ENCODE measurements at places on chromosomes 1 and 21.

DNA sequence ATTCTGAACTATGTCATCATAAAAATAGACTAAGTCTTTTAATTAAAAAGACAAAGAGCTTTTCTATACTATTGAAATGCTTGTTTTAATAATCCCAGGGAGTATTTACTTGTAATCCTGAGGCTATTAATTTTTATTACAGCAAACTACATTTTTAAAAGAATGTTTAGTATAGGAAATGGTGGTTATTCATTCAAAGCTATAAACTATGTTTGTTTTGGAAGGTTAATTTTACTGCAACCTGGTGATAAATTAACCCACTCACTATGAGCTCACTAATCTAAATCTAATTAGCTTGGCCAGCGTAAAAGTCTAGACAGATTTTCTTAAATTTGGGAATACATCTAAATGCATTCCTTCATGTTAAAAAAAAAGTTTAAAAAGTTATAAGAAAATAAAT, 13.8 kb upstream of the EYA3 start:
- no peak for DNase-seq

- DNase-seq = no peak
Observed at GRCh38 chr1:100786870-100787269, 67.3 kb downstream of the VCAM1 start.

- DNase-seq = peak; percentile 34
Observed at GRCh38 chr21:26962621-26963181, 4.2 kb downstream of the ADAMTS5 start.

- no peak for DNase-seq
Observed at GRCh38 chr1:192386051-192386650, 69.4 kb downstream of the RGS21 start.

GRCh38 chr1:15075817-15076216, 77.7 kb upstream of the TMEM51 start:
- no peak for DNase-seq

- DNase-seq = no peak
Observed at GRCh38 chr1:11299225-11299574, 26.2 kb downstream of the UBIAD1 start.

GRCh38 chr1:67648582-67649326, 36.2 kb upstream of the GADD45A start:
- DNase-seq = no peak

DNA sequence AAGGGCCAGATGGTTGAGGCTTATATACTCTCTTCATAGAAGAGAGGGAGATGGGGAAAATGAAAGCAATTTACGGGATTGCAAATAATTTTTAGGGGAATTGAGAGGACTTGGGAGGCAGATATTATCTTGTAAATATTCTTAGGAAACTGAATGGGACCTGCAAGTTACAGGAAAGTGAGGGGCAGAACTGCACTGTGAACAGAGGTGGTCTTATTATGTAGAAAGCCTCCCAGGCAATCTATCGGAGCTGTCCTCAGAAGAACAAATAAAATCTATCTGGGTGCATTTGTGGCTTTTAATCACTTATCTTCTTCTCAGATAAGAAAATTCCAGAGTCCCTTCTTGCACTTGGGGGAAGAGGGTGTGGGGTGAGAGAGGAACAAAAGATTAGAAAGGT, 223.5 kb downstream of the RHOU start:
- DNase-seq = no peak

DNA sequence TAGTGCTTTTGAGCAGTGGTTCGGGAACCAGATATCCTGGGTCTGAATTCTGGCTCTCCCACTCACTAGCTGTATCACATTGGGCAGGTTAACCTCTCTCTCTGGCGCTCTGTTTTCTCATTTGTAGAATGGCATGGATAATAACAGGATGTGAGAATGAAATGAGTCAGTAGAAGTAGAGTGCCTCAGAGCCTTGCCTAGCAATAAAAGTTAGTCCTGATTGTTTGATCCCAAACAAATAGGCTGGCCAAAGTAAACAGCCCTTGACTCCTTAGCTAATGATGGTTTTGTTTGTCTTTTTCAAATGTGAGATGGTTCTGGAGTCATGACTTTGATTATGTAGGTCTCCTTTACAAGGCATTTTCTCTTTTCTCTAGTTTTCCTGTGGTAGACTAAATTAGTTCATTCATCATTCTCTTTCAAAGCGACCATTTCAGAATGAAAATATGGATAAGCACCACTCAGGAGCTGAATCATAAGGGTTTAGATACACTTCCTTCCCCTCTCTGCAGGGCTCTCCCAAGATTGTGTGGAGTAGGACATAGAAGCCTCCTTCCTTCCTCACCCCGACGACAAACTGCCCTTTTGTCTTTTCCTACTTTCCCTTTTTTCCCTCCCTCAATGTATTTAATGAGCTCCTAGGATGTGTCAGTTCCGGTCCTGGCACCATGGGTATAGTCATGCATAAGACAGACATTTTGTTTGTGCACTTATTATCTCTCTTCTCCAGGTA, 23.1 kb downstream of the KIAA0040 start:
- no peak for DNase-seq

GRCh38 chr1:38577385-38577784, 282.2 kb downstream of the RRAGC start:
- no peak for DNase-seq

DNA sequence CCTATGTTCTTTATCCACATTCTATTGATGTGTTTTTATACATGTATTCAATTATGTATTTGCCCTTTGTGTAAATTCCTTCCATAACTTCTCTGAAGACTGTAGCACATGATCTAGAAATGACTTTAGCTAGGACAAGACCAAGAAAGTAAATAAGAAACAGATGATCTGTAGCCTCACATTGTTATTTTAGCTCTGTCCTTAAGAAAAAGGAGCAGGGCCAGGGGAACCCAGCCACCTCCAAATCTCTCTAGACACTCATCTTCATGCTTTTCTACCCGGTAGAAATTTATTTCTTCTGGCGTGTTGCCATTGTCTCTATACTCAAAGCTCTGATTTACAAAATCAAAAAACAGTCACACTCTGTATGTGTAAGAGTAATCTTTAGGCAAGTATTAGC, 27.1 kb downstream of the CDC7 start:
- no peak for DNase-seq

DNA sequence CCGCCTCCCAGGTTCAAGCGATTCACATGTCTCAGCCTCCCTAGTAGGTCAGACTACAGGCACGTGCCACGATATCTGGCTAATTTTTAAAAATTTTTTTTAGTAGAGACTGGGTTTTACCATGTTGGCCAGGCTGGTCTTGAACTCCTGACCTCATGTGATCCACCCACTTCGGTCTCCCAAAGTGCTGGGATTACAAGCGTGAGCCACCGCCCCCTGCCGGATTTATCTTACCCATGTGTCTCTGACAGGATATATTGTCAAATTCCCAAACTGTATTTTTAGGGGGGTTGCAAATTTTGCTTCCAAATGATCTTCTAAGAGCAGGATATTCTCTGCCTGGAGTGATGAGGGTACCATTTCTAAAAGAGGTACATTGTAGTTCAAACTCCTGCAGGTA, 74.3 kb downstream of the KIF26B start:
- no peak for DNase-seq

- no peak for DNase-seq
Observed at GRCh38 chr1:119617751-119618691, 30.0 kb downstream of the ZNF697 start.

- DNase-seq = no peak
Observed at GRCh38 chr1:7478809-7479499, 292.1 kb upstream of the VAMP3 start.

GRCh38 chr1:107326824-107327445, 186.1 kb downstream of the NTNG1 start:
- DNase-seq = no peak

DNA sequence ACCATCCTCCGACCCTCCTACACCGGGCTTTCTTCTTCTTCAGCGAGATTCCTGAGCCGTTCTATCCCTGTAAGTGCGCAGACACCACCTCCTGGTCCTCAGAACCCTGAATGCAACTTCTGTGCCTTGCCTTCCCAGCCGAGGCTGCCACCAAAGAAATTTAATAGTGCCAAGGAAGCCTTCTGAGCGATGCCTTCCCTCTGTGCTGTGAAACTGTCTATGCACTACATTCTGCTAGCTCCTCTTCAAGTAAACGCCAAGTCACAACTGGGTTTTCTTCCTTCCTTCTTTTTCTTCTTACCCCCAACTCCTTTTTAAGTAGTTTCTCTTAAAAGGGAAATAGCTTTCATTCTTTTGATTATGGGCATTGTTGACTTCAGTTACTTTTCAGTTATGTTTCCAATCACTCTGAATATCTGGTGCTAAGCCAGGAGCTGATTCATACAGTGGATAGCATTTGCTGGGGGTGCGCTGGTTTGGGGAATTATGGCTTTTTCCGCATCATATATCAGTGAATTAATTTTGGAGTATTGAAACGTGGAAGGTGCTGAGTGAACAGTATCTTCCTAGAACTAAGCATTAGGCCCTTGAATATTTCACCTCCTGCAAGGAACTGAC, 38.6 kb upstream of the GPR88 start:
- no peak for DNase-seq

- DNase-seq = no peak
Observed at GRCh38 chr1:52436817-52437216, 32.4 kb downstream of the PRPF38A start.

GRCh38 chr1:232970508-232970907, 20.1 kb downstream of the NTPCR start:
- DNase-seq = no peak

GRCh38 chr1:182259968-182260367, 131.6 kb downstream of the GLUL start:
- DNase-seq = no peak

DNA sequence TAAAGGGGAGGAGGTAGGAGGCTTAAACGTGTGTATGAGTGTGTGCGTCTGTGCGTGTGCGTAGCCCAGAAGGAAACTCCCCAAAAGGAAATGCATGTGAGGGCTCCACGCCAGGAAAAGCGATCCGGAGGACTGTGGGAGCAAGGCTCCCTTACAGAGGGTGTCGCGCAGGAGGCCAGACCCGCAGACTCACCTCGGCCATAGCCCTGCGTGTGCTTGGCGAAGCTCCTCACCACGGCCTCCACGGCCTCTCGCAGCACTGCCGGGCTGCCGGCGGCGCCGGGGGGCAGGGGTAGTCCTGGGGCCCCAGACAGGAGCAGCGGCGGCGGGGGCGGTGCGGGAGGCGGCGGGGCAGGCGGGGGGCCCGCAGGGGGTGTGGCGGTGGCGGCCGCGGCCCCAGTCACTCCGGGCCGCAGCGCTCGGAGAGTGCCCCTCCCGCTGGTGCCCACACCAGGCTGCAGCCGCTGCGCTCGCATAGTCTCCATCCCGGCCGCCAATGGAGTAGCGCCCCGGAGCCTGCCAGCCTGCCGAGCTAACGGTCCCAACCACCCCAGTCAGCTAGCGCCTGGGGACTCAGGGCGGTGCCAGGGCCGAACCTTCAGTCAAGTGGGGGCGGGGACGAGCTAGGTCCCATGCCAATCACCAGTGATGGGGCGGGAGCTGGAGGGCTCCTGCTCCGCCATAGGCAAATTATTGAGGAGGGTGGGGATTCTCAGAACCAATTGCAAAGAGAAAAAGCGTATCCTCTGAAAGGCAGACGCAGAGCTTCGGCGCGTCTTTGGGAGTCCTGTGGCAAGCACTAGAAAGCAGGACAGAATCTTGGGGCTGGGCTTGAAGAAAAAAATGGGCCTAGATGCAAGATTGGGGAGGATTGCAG, at the start of gene LIX1L:
TSS of gene LIX1L (minus strand) at position 575 of the 877 bp plus-strand sequence. CDS start at position 485, 90 bp downstream.
- DNase-seq = peak; percentile 88

GRCh38 chr1:9990944-9991343, 6.1 kb upstream of the RBP7 start:
- no peak for DNase-seq

DNA sequence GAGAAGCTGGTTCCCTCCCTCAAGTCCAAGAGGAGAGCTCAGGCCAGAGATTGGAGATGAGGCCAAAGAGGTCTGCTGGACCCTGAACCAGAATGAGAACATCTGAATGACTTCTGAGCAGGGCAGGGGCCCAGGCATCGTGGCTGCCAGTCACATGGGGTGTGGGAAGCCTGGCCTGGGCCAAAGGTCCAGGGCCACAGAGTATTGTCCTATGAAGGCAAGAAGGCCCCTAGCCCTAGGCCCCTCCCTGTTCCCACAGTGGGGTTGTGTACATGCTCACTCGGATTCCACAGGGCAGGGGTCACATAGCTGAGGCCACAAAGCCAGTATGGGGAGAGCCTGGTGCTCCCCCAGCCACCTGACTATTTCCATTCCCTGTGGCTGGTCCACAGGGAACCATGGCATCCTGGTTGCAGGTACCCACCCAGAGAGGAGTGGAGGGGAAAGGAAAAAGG, 18.5 kb upstream of the SLC1A7 start:
- DNase-seq = no peak

- DNase-seq = no peak
Observed at GRCh38 chr1:6269720-6270400, 9.0 kb upstream of the GPR153 start.

- no peak for DNase-seq
Observed at GRCh38 chr1:145827966-145828365, 4.0 kb downstream of the POLR3C start.

DNA sequence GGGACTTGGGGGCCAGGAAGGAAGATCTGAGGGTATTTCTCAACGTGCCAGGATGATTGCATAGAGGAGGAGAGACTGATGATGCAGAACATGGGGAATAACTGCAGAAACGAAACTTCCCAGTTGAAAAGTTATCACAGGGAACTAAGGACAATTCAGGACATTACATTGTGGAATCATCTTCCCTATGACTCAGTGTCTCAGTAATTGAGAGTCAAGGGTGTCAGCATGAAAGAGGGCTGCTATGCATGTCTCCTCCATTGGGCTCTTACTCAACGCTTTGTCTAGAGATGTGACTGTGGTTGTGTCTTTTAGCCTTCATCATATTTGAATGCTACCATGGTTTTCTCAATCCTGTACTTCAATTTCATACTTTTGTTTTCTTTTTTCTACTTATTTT, 48.9 kb upstream of the PTGFR start:
- DNase-seq = no peak

DNA sequence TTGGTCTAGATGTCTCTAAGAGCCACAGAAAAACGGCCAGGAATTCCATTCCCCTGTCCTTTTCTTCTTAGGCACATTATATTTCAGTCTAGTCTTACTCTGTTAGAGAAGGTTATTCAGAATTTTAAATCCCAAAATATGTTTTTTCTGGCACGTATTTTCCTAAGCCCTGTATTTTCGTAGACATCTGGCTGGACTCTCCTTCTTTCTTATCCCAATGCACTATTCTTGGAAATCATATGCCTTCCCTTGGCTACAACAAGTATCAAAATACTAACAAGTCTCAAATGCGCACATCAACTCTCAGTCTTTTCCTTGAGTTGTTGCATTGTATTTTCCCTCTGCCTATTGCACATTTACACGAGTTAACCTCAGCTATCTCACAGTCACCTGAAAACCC, 96.2 kb downstream of the DPYD start:
- no peak for DNase-seq

GRCh38 chr1:112431038-112431437, 35.0 kb downstream of the CTTNBP2NL start:
- DNase-seq = no peak
